Neural progenitor cell (in vitro differentiated cells): ENCODE measurements at places on chromosomes 6 and 20.

- no peaks in the 10 kb centered on the region for H3K36me3 ChIP-seq
- H3K4me3 ChIP-seq = no peak overlapping the region
- H3K27me3 ChIP-seq = no peaks in the 10 kb centered on the region
- no peak overlapping the region for H3K27ac ChIP-seq
- DNase-seq = no peak
- H3K4me1 ChIP-seq = no peaks in the 10 kb centered on the region
Measured at GRCh38 chr6:20366082-20366830, 35.4 kb upstream of the E2F3 start.

- H3K36me3 ChIP-seq = no peaks in the 10 kb centered on the region
- no peak overlapping the region for H3K27ac ChIP-seq
- no peaks in the 10 kb centered on the region for H3K27me3 ChIP-seq
- no peak overlapping the region for H3K4me3 ChIP-seq
- no peak for DNase-seq
Measured at GRCh38 chr20:38838326-38838725, 32.8 kb downstream of the PPP1R16B start.

- DNase-seq = no peak
- no peaks in the 10 kb centered on the region for H3K36me3 ChIP-seq
- no peak overlapping the region for H3K4me3 ChIP-seq
- H3K27ac ChIP-seq = no peak overlapping the region
Measured at GRCh38 chr6:17504005-17504404, 96.1 kb upstream of the FAM8A1 start.

GRCh38 chr6:151870375-151870774 lies 62.9 kb downstream of the ESR1 start:
- H3K27me3 ChIP-seq = no peaks in the 10 kb centered on the region
- H3K4me3 ChIP-seq = no peak overlapping the region
- H3K27ac ChIP-seq = no peak overlapping the region
- no peaks in the 10 kb centered on the region for H3K4me1 ChIP-seq
- no peaks in the 10 kb centered on the region for H3K36me3 ChIP-seq

- peaks cover 47% of the 10 kb centered on the region for H3K4me1 ChIP-seq
- no peaks in the 10 kb centered on the region for H3K36me3 ChIP-seq
- no peak overlapping the region for H3K27ac ChIP-seq
- peak; percentile 69 for DNase-seq
- no peak overlapping the region for H3K4me3 ChIP-seq
Measured at GRCh38 chr6:43838276-43839036, 68.4 kb downstream of the VEGFA start.
